ENCODE measurements at places on chromosomes 16 and 17.
A peak's percentile ranks its signal among the peaks of the same experiment; 100 is the strongest.

GRCh38 chr16:84498859-84499620 is 5.4 kb downstream of the MEAK7 start:
- DNase-seq = no peak

GRCh38 chr17:57666946-57667345 is 78.2 kb downstream of the CCDC182 start:
- no peak for DNase-seq

GRCh38 chr17:42928714-42929496 is 28.3 kb downstream of the G6PC1 start:
- peak; percentile 78 for DNase-seq

GRCh38 chr16:65697521-65697920 is 575.7 kb upstream of the CDH11 start:
- DNase-seq = no peak

GRCh38 chr16:66095676-66096075 is 270.8 kb upstream of the CDH5 start:
- no peak for DNase-seq

DNA sequence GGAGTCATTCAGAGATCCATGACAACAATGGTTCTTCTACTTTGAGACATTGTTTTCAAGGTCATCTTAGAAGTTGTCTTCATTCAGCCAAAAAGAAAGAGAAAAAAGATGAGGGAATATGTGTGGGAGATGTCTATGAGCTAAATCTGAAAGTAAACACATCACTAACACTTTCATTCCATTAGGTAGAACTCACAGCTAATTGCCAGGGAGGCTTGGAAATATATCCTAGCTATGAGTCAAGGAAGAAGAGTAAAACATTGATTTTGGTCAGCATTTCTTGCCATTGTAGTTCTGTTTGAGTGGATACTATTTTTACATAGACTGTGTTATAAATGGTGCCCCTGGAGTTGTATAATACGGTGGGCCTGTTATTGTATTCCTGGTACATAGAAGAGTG is 316.4 kb upstream of the MYOCD start:
- DNase-seq = peak; percentile 44

DNA sequence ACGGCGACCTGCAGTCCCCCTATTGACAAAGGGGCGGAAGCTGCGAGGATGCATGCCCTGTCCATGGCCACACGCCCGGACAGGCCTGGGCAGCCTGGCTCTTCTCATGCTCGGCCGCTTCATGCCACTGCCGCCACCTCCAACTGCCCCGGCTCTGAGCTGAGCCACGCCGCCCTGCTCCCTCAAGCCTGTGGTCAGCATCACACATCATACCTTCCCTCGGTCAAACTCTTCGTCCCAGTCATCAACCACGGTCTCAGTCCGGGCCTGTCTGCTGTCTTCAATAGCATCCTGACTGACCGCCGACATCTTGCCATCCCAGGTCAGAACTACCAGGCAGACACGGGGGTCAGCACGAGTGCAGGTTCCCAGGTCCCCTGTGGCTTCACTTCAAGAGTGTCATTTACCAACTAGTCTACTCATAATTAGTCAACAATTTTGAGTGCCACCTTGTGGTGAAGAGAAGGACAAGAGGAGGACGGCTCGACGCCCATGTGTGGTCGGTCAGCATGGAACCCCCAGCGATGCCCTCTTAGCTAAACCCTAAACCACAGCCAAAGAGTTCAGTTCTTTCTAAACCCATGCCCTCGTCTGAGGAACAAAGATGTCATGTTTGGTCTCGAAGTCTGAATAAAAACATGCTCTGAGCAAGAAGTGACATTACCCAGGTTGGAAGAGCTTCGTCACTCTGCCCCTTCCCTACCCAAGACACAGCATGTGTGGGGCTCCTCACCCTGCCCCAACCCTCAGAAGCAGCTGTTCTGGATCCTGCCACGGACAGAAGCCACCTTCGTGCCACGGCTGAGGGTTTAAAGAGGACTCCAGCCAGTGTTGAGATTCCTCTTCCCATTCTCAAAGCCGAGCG is 16.9 kb upstream of the CYTH1 start:
- peak; percentile 40 for DNase-seq

- no peak for DNase-seq
Observed at GRCh38 chr17:73492821-73493814, 151.1 kb downstream of the SDK2 start.

DNA sequence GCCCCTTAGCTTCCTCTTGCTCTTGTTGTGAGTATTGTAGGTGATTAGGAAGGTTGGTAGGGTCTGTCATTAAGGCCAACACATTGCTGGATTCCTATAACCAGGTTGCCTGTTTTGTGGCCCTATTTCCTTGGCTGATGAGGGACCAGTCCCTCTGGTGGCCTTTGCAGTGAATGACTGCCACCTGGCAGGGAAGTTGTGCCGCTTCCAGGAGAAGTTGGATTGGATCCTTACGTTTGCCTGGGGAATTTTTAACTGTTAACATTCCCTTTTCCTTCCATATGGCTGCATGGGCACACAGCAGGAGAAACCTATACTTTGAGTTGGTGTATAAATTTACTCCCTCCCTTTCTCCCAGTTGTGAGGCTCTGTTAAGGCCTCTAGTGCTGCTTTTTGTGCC is 32.4 kb downstream of the LCMT1 start:
- DNase-seq = no peak

GRCh38 chr17:48517478-48517877 is 13.3 kb downstream of the HOXB1 start:
- no peak for DNase-seq

DNA sequence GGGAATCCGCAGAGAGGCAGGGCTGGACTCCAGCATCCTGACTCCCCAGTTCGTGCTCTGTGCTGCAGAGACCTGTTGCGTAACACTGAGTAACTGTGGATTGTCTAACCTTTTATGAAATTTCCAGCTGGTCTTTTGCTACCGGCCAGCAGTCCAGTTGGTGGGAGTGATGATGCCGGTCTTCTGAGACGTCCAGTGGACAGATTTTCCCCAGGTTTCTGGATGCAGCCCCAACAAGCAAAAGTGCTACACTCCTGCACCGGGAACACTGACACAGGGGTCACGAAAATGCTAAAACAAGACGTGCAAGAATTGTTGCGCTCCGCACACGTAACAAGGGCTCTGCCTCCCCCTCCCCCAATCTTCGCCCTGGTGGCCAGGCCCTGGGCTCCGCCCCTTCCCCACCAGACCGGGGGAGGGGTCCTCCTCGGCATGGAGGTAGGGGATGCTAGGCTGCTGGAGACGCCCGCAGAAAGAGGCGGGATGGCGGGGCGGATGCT is 701 bp upstream of the MRC2 start:
- peak; percentile 87 for DNase-seq

DNA sequence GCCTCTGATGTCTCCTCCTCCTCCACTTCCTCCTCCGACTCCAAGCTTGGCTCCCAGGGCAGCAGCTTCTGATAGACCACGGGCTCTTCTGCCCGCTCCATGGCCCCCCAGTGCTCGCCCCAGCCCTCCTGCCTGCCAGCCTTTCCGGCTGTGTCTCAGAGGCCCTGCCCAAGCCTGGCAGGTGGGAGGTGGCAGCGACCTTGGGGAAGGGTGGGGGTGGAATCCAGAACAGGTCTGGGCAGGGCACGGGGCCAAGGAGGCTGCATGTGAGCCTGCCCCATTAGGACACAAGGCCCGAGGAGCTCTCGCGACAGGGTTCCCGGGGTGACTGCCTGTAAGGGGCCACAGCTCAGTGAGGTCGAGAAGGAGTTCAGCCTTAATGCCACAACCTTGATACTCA is at the start of gene GGT6:
Gene GGT6, minus strand, starts transcription at position 157 of the 400 bp plus-strand sequence. Its CDS starts 56 bp downstream, at position 101.
- no peak for DNase-seq

GRCh38 chr17:1548032-1548431 is 14.6 kb downstream of the PITPNA start:
- DNase-seq = no peak

DNA sequence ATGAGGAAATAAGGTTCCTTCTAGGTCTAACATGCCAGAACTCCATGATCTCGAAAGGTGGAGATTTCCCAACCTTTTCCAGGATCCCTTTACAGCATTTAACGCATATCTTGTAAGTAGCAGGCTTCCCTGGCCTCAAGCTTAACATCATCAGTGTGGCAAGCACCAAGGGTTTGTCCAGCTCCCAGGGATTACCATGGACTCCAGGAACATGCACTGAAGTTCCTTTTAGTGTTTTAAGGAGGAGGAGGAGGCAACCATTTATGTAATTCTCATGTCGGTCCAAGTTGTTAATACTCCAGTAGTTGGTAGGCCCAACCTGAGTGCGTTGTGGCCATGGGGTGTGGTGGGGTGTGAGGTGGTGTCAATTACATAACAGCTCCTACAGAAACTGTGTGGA is 11.8 kb upstream of the SKAP1 start:
- no peak for DNase-seq

DNA sequence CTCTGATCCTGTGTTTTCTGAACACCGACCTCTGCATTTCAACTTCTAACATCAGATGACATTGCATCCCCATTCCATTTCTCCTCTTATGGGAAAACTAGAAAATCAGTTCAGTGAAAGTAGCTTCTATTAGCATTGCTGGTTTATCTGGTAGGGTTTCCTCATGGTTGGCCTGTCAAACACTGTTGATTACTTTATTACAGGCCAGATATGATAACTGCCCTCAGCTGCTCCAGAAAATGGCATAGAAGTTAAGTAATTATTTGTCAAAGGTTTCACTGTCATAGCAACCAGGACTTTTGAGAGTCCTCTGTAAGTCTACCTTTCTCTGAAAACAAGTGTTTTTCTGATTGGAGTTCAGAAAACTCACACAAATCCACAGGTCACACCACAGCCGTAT is 3.0 kb downstream of the GFOD2 start:
- DNase-seq = no peak

GRCh38 chr17:44844390-44844830 is 3.3 kb upstream of the HIGD1B start:
- DNase-seq = peak; percentile 69

- no peak for DNase-seq
Observed at GRCh38 chr16:46618516-46618915, 2.7 kb downstream of the SHCBP1 start.

DNA sequence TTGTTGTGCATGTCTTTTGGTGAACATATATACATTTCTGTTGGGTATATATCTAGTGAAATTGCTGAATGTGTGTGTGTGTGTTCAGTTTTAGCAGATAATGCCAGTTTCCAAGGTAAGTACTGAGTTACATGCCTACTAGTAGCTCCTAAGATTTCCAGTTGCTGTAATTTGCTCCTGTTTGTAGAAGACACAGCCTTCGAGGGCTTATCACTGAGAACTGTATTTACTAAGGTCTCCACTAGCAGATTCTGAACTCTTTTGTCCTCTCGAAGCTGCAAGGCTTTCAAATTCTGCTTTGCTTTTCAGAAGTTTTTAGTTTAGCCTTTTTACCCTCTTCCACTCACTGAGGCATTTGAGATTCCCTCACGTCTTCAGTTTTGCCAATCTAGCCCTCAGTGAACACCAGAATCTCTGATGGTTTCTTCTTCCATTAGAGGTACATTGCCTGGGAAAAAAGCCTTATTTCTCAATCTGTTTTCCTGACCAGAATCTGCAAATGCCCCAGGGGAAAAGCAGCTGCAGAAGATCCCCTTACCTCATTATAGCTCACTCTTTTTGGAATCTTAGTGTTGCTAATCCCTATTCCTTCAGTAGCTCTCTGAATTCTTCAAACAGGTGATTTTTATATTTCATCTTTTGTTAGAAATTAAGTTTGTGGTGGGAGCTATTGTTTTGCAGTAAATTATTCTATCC is 52.9 kb downstream of the NF1 start:
- DNase-seq = peak; percentile 55

- DNase-seq = no peak
Observed at GRCh38 chr17:73701701-73702100, 57.5 kb upstream of the SDK2 start.

DNA sequence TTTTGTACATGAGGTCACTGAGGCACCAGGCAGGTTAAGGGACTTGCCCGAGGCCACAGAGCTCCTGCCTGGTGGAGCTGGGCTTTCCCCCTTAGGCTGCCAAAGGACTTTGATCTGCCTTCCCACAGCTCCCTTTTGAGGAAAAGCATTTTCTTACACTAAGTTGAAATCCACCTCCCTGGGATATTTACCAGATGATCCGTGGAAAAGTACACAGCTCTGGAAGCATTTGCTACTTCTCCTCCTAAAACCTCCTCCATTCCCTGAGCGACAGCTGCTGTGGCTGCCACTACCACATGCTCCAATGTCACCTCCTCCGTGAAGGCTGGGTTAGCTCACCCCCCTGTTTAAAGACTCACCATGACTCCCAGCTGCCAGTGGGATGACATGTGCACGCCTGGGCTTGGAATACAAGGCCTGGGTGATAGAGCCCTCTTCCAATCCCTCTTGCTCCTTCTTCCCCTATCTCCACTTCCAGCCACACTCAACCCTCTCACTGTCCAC is 1.2 kb upstream of the MPRIP start:
- peak; percentile 76 for DNase-seq

GRCh38 chr16:21943571-21943970 is 9.6 kb upstream of the UQCRC2 start:
- DNase-seq = no peak

DNA sequence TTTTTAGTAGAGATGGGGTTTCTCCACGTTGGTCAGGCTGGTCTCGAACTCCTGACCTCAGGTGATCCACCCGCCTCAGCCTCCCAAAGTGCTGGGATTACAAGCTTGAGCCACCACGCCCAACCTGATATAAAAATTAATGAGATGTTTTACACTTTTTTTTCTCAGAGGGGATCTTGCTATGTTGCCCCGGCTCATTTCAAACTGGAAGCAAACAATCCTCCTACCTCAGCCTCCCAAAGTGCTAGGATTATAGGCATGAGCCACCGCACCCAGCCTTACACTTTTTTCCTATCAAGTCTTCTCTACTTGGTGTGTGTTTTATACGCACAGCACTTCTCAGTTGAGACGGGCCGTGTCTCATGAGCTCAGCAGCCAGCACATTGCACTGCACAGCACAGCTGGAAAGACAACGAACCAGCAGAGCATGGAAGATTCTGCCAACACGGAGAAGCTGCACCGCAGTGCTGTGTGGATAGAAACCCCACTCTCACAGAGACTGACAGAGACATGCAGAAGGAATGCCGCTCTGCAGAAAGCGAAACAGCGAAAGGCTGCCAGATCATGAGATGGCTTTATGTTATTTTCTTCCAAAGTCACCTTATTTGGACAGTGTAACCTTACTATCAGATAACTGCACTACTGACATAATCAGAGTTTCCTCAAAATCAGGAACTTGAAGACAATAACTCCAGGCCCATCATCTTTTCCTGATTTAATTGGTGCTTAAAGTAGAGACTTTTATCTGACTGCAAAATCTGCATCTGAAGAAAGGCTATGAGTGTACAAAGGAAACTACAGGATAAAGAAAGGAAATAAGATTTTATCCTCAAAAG is 6.5 kb upstream of the QRICH2 start:
- peak; percentile 22 for DNase-seq

All from EH (cell line).